Fibroblast of skin of scalp (primary cell): ENCODE measurements at places on chromosomes 4 and X.

DNA sequence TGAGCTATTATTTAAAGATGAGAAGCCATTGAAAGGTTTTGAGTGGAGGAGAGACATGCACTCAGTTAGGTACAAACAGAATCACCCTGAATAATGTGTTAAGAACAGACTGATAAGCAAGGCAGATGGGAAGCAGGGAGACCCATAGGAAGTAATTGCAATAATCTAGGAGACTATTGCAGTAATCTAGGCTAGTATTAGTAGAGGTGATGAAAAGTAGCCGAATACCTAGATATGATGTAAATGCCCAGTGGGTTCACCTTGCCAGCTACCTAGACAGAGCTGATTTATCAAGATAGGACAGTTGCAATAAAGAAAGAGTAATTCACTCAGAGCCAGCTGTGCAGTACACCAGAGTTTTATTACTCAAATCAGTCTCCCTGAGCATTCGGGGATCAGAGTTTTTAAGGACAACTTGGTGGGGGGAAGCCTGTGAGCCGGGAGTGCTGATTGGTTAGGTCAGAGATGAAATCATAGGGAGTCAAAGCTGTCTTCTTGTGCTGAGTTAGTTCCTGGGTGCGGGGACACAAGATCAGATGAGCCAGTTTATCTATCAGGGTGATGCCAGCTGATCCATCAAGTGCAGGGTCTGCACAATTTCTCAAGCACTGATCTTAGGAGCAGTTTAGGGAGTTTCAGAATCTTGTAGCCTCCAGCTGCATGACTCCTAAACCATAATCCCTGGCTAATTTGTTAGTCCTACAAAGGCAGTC lies 427.5 kb downstream of the RPA4 start:
- DNase-seq: no peak

GRCh38 chr4:183008492-183008891 lies 90.6 kb upstream of the WWC2 start:
- DNase-seq: no peak

- peak; percentile 47 for DNase-seq
These were observed 49.2 kb downstream of the CEP44 start for GRCh38 chr4:174332741-174333493.

GRCh38 chr4:112287258-112287989 lies 1.7 kb upstream of the TIFA start:
- no peak for DNase-seq

- DNase-seq: peak; percentile 89
These were observed 21.5 kb downstream of the FAM114A1 start for GRCh38 chr4:38889143-38889542.

DNA sequence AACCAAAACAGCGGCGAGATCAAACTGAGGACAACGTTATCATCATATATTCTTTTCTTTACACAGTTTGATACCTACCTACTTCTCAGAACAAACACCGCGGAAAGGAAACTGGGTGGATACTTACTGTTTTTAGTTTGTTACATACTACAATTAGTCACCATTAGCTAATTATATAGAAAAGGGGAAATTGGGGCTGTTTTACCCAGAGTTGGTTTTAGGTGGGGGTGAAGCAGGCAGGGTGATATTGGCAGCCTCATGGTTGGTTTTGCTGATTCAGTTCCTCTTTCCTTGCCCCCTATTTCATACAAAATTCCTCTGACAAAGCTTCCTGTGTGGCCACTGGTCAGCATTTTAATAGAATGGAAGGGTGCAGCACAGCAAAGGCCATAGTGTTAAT lies 77.8 kb downstream of the SORBS2 start:
- no peak for DNase-seq

GRCh38 chr4:169566021-169566818 lies 46.2 kb downstream of the NEK1 start:
- DNase-seq: peak; percentile 61

DNA sequence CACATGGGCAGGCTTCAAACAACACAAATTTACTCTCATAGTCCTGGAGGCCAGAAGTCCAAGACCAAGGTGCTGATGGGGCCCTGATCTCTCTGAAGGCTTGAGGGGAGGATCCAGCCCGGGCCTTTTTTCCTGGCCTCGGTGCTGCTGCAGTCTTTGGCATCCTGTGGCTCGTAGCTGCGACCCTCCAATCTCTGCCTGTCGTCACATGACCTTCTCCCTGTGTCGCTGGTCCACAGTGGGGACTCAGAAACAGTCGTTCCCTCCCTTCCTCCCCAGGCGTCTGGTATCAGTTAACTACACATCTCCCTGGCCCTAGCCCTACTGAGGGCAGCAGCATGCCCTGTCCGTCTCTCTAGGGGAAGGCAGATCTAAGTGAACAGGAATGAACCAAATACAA lies 19.1 kb upstream of the MSX1 start:
- no peak for DNase-seq

DNA sequence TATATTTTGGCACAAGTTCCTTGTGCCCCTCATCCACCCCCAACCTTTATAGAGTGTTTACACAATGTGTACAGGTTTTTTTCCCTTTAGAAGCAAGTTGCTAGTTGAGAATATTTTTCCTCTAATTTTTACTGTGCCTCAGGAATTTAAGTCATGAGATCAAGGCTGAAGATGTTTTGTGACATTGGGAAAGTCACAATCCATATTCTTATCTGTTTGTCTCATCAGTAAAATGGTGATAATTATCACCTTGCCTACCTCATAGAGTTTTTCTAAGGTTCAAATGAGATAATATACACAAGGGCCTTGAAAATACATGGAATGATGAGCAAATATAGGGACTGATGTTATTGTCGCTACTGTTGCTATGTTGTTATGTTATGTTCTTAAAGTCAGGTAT lies 109.6 kb upstream of the DIAPH2 start:
- DNase-seq: no peak

DNA sequence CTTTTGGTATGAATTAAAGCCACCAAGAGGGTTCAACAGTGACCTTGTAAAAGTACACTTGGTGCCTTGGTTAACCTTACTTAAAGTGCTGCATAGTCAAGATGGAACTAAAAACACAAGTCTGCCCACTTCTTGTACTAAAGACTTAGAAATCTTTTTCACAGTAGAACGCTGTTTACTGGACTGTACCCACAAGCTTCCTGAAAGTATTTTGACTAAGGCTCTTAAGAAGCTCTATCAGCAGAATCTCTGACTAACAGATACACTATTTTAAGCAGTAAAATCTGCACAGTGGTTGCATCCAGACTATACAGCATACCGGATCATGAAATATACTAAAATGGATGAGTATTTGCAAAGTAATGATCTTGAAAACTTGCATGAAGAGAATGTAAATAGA lies 7.2 kb downstream of the RAB28 start:
- DNase-seq: peak; percentile 12

DNA sequence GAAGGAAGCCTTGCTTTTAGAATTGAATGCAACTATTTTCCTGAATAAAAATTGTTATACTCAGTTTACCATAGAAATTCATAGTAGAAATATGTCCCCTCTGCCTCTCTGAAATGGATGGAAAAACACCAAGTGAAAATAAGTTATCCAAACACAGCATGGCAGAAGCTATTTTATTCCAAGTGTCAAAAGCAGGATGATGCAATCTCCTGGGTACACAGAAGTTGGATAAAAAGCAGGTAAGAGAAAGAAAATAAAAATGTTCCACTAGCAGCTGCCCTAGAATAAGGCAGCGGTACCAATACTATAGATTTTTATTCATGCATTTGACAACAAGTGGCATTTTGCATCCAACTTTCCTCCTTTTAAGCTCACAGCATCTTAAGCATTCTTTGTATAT lies 89.0 kb upstream of the TENT5D start:
- no peak for DNase-seq
